ENCODE measurements at places on chromosomes 3 and 15.

- no peak for DNase-seq
Observed at GRCh38 chr3:183244219-183244618, 8.8 kb upstream of the B3GNT5 start.

DNA sequence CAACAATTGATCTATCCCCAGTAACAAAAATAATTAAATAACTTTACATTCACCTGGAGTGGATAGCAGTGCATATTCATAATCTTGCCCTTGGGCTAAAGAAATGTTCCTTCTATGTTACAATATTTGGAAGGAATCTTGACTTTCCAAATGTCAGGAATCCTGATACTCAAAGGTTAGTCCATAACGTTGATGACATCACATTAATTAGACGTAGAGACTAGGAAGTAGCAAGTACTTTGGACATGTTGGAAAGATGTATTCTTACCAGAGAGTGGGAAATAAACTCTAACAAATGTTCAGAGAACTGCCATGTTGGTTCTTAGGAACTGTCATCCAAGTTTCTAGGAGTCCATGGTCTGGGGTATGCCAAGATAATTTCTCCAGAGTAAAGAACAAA lies 70.6 kb upstream of the SLC25A36 start:
- no peak for DNase-seq

DNA sequence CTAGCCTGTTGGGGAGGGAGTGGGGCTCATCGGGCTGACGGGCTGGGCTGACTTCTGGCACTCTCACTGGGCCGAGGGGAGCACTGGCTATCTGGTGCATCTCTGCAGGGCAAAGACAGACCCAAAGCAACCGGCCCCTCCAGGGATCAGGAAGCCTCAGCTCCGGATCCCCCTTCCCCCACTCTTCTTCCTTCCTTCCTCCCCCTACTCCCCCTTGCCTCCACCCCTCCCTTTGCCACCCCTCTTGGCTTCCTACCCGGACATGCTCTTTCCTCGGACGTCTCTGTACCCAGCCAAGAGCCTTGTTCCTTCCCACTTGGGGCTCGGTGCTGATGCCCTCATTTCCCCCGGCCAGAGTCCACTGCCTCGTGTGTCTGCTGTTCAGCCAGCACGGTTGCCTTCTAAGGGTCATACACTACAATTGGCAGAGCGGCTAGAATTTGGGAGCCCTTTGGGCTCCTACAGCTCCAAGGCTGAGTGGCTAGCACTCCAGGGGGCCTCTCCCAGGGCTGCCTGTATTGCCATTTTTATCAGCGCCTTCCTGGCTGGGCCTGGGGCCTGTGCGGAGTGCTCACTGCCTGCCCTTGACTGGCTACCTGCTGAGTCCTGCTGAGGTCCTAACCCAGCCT lies 10.9 kb downstream of the SEMA3F start:
- DNase-seq, result no peak

GRCh38 chr15:80003171-80003570 lies 32.2 kb upstream of the BCL2A1 start:
- no peak for DNase-seq

- DNase-seq, result no peak
Observed at GRCh38 chr3:170740726-170741591, 129.0 kb downstream of the RPL22L1 start.

DNA sequence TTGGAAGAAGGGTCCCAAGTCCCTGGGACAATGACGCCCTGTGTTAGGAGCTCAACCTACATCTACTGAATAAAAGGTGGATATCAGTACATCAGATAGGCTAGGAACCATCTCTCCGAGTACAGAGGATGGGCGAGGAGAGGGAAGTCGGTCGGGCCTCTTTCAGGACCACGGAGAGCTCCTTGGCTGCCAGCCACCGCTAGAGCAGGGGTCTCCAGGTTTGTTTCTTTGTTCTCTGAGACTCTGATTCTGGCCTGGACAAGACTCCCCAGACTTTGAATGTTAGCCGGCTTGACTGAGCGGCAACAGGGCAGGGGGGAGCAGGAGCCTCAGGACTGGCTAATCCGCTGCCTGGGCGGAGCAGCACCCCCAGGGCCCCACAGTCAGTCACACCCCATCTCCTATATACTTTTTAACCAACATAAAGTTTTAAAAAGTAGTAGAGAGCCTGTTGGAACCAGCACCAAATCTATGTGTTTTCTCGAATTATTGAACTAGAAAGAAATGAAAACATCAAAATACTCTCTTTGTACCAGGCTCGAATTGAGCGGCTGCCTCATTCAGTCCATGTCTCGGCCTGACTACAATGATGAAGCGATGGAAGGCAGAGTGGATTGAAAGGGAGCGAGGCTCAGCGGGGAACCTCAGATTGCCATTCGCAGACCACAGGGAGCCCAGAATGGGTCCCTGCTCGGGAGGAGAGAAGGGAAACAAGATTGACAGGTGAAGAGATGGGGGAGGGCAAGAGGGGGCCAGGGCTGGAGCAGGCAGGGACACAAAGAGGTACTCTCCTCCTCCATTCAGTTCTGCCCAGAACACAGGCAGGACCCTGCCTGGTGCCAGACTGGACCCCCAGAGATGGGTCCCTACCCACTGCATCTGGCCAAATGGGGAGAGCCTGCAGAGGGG lies 131.6 kb downstream of the TPRA1 start:
- no peak for DNase-seq

- no peak for DNase-seq
Observed at GRCh38 chr3:134874737-134875413, 79.8 kb downstream of the EPHB1 start.

DNA sequence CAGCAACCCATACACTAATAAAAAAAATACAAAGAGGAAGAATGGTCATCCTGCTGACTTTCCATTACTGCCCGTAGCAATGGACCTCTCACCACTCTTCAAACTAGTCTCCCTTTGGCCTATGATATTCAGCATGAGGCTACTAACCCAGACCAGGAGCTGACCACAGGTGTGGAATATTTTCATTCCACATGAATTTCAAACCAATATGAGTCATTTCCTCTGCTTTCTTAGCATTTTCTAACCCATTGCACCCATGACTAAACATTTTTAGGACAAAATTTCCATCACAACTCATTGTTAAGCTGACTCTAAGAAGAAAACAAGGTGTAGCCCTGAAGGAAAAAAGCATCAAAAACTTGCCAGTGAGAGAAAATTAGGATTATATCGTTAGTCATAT lies 34.0 kb upstream of the ZPLD1 start:
- no peak for DNase-seq
